Cortex of kidney (tissue), 1 donor: ENCODE measurements at places on chromosomes 4 and X.

- no peak for DNase-seq
Measured at GRCh38 chr4:17013382-17014006, 115.0 kb upstream of the LDB2 start.

DNA sequence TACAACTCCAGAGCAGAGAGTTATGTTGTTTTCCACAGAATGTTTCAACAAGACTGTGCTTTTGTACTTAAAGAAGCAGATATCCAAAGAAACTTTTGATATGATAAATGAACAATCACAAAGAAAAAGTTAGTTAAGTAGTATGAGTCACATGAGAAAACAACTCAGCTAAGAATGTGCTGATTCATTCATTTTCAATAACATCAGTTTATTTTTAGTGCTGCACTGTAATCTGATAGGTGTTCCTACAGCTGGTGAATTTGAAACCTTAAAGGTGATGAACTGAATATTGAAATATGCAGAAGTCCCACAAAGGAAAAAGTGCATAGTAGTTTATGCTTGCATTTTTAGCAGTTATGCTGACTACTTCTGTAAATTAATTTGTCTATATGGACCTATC lies 180.3 kb upstream of the TENM3 start:
- no peak for DNase-seq

GRCh38 chrX:71147496-71148277 lies 3.0 kb downstream of the NLGN3 start:
- DNase-seq, result no peak

- no peak for DNase-seq
Measured at GRCh38 chr4:25021216-25021615, 9.5 kb downstream of the LGI2 start.

DNA sequence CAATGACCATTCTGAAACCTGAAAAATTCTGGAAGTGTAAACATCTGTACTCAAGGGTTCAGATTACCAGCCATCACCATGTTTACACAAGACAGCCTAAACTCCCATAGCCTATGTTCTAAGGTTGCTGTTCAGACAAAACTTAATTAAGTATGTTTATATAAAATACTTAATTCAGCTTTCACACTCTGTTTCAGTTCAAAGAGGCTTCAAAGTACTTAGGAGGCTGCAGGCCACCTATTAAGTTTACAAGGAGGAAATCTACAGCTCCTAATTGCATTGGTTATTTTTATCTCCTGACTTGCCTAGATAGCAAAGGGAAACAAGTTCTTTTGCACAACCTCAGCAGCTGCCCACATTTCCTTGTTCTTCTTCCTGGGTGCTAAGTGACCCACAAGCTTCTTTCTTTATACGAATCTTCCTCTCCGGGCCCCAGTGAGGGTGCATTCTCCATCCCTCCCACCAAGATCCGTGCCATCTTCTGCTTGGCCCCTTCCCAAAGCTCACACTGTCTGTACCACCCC lies 2.0 kb downstream of the GAK start:
- DNase-seq, result no peak

DNA sequence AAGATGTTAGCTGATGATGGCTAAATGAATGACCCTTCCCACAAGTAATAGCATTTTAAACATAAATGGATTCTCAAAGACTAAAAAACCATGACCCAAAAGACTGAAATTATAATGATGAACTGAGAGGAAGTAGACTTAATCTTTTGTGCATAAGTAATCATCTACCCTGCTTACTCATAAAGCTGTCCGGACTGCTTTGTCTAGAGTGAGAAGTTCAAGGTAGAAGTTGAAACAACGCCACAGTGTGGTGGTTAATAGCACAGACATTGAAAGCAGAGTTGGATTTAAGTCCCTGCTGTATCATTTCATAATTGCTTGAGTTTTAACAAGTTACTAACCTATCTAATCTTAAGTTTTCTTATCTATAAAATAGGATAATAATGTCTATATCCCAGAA lies 346.6 kb downstream of the CENPC start:
- no peak for DNase-seq

DNA sequence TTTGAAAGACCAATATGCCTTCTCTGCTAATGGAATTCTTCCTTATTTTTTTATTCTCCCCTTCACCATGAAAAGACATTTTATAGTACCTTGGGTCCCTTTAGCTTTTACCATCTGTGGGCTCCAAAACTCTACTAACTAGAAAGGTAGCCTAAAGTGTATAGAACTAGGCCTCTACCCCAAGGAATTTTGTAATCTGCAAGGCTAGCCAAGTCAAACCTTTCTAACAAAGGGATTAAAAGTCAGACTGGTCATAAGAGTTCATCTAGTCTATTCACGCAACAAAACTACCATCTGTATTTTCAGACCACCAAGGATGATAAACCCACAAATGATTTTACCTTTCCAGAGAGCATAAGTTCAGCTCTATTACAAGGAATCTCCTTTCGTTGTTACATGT lies 189.5 kb upstream of the DCAF8L1 start:
- DNase-seq, result no peak
